Retina (tissue), 1 donor: ENCODE measurements at places on chromosomes 4 and X.
A peak's percentile ranks its signal among the peaks of the same experiment; 100 is the strongest.

GRCh38 chrX:118802857-118803256, 20.8 kb upstream of the ZCCHC12 start:
- DNase-seq: no peak

DNA sequence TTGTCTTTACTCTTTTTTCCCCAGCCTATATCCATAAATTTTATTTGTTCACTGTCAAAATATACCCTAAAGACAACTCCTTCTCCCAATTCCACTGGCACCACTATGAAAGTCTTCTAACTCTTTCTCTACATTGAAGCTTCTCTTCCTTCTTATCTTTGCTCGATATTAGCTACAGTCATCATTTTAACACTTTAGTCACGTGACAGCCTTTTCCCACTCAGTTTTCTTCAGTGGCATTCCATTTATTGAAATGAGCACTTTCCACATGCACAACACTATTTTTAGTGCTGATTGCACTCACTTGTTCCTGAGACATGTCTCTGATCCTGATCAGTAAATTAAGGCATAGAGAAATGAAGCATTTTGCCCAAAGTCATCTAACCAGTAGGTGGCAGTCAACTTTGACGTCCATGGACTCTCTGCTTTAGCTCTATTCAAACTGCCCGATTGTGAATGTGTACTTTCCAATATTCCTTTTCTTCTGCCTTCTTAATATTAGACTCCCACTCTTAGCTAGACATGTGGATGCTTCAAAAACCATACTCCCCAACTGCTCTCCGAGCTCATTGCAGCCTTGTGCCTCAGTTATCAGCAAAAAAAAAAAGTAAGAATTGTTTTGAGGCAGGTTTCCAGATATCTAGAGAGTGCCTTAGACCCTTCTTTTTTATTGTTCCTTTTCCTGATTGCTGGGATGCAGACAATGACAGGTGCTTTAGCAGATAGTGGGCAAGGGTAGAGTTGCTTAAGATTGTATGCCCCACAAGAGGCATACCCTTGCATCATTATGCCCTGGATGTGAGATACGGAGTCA, 394.4 kb upstream of the ADGRL3 start:
- DNase-seq: peak; percentile 30

DNA sequence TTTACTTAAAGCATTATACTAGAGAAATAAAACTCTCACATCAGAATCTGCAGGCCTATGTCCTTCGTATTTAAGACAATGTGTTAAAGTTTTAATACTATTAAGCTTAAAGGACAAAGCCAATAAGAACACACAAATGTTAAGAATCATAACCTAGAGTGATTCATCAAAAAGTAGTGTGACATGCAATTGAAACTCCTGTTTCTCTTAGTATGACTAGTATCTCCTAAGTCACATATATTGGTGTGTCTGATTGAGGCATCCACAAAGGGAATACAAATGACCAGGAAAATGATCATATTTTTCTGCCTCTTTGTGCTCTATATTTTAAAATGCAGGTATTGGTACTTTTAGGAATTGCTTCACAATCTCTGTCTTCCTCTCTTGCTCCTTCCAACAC, 23.8 kb downstream of the GPRASP3 start:
- no peak for DNase-seq

- DNase-seq: no peak
Measured at GRCh38 chr4:15158406-15159091, 156.3 kb downstream of the CPEB2 start.

DNA sequence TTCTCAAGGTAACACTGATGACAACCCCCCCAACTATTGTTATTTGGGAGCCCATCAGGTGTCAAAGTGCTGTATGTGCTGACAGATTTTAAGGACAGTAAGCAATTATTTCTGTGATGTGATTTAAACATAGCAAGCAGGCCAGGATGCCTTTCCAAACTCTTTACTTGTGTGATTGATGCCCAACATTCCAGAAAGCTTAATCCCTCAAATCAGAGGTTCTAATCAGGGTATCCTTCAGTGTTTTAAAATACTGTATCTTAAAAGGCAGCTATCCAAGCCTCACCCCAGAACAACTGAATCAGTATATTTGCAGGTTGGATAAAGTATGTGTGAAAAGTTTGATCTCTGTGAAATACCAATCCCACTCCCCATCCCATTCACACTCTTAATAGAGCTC, 119.7 kb downstream of the GASK1B start:
- DNase-seq: no peak

GRCh38 chrX:21873063-21873775, 17.4 kb downstream of the YY2 start:
- no peak for DNase-seq

DNA sequence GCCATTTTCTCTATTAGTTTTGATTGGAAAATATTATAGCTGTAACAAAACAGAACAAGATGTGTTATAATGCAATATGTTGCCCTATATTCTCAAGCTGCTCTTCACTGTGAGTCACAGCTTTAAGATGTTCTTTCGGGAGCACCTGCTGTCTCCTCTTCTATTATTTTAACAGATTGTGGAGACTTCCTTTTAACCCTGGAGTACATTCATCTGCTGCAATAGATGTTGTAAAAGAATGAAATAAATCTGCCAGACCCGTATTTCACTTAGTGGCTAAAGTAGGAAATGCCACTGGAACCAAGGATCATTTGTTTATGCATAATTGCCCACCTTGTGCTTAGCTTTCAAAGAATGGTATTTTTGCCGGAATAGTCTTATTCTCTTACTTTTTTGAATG, 11.1 kb downstream of the LSM6 start:
- no peak for DNase-seq

DNA sequence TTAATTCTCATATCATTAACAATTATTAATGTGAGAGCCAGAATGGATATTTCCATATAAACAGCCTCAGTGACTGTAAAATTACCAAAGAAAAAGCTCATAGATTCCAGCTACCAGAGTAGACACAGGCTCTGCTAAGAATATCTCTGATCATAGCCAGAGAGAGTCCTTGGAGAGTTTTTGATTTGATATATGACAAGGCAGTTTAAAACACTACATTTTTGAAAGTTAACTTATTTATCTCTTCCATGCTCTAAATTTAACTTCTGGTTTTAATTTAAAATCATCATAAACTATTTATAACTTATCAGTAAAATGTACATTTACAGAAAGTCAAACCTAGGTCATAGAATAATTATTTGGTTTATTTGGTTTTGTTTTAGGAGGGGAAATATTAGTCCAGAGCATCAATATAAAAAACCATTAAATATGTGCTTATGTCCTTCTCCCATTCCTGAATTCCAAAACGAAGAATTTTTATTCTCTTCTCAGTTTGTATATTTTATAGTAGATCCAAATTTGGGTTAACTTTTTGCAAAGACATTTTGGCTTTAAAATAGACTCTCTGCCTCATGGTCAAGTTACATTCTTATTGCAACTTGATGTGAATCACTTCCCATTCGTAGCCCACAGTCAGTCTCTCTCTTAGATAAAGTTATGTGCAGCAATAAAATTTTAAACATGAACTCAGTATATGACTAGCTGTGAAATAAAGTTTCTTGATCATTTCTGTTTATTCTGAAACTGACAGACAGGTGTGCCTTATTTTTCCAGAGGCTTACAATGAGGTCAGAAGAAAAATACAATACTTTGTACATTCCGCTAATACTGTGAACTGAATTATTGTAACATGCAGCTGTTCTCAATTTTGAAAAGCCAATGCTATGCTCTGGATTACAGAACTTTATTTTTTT, 267.1 kb downstream of the PAPSS1 start:
- DNase-seq: no peak

DNA sequence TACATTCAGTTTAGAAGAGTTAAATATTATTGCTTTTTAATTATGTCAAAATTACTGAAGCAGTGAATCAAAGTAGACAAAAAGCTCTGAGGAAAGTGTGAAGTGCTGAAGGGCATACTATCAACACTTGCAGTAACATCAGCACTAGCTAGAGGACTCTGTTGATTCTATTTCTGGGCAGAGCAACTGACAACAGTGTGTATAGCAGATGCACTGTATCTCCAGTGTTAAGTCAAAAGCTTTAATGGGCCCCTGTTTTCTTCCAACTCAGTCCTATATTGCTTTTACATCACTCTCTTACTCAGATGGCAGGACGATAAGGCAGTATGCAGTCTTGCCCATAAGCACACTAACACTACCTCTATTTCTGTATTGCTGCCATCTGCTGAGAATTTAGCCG, 435.2 kb upstream of the AMOT start:
- DNase-seq: no peak

DNA sequence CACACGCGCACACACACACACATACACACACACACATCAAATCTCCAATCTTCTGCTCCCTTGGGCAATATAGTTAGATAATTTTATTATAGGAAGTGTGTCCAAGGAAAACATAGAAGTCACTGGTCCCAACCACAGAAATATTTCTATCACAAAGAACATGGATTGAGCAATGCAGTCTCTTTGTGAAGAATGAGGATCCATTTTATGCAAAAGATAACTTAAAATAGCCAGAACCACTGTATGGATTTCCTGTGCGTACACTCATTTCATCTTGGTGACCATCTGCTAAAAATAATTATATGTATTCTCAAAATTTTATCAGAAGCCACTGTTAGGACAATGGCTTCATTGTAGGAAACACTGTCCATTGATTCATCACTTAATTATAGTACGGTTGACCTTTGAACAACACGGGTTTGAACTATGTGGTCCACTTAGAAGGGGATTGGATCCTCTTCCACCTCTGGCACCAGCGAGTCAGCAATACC, 169.6 kb upstream of the MXRA5 start:
- no peak for DNase-seq

DNA sequence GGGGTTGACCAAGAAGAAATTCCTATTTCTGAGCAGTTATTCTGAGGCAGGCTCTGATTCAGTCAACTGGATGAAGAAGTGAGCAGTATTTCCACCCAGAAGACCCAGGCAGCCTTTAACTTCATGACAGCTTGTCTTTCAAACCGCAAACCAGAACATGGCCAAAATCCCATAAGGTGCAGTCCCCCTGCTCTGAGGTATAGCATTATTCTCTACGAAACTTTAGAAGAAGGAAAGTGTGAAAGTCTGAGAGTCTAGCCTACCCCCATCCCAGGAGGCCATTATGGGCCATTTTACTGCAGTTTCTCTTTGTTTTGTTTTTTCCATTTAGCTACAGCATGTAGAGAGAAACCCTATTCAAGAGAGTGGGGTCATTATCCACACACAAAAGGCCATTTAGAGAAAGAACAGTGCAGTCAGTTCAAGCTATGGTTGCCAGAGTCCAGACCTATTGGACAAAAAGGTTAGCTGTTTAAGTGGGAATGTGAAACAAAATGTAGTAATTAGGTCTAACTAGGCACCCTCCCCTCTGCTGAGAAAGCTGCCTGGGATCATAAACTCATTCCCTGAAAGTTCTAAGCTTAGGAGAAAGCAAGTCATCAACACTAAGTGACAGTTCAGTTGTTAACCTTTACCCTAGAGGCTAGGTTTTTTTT, 52.1 kb upstream of the RASGEF1B start:
- DNase-seq: peak; percentile 57

- no peak for DNase-seq
Measured at GRCh38 chrX:9628779-9629493, 136.7 kb downstream of the GPR143 start.

- DNase-seq: peak; percentile 90
Measured at GRCh38 chrX:318068-318738, 393 bp downstream of the GTPBP6 start.

DNA sequence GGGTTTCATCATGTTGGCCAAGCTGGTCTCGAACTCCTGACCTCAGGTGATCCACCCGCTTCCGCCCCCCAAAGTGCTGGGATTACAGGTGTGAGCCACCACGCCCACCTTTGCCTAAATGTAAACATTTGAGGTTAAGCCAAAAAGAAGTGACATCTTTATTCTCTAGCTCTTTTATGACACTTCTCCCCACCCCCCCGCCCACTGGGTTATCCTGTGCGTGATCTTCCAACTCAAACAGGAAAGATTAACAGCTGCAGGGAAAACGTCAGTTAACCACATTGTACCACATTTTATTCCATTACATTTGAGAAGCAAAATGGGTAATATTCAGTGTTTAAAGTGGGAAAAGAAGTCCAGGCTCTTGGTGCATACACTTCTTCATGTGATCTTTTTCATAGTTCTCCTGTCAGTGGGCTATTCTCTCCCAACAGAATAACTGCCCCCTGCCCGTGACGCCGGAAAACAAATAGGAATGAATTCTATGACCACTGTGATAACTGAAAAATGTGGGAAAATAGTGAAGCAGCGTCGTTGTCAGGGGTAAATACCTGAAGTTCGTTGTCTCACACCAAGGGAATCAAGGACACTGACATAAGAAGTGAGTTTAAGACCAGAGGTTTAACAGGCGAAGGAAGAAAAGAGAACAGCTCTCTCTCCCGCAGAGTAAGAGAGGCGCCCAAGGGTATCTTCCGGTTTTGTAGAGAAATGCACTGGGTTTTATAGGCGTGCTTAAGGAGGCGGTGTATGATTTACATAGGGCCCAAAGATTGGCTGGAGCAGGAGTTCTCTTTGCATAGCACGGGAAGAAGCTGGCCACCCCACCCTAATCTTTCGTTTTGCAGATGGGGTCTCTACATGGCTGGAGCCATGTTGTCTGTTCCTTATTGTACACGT, 9.7 kb upstream of the SRD5A3 start:
- DNase-seq: no peak

- DNase-seq: no peak
Measured at GRCh38 chr4:52643785-52644244, 15.3 kb downstream of the USP46 start.

DNA sequence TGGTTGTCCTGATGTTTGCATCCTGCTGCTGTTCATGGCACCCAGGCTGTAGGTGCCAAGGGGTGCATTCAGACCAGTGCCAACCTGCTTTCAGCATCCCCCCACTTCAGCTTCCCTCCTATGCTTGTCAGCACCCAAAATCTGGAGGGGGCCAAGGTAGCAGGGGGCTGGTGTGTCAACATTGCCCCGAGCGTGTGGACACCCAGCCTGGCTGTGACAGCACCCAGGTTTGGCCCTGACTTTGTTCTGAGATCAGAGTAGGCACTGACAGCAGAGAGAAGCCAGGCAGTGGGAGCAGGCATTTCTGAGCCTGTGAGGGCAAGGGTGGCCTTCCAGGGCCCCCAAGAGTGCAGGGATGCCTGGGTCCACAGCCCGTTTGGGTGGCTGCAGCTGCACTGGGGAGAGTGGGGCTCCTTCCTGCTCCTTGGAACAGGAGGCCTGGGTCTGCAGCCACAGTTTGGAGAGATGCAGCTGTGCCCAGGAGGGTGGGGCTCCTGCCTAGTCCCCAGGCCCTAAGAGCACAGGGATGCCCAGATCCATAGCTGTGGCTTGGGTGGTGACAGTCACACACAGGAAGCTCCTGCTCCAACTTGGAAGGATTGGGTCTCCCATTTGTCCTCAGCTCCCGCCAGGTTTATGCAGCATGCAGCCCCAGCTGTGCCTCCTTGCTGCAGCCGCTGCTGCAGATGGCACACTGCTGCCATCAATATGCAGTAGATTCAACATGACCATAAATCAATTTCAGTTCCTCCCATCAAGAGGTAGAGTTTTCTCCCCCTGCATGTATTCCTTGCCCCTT, 12.3 kb upstream of the PPM1K start:
- no peak for DNase-seq

- DNase-seq: no peak
Measured at GRCh38 chrX:136689436-136689835, 41.5 kb downstream of the CD40LG start.

GRCh38 chr4:119031218-119031617, 104.4 kb upstream of the MYOZ2 start:
- DNase-seq: no peak

- DNase-seq: no peak
Measured at GRCh38 chrX:111409326-111409725, 2.7 kb downstream of the DCX start.
